ENCODE measurements at places on chromosomes 3 and 15.

DNA sequence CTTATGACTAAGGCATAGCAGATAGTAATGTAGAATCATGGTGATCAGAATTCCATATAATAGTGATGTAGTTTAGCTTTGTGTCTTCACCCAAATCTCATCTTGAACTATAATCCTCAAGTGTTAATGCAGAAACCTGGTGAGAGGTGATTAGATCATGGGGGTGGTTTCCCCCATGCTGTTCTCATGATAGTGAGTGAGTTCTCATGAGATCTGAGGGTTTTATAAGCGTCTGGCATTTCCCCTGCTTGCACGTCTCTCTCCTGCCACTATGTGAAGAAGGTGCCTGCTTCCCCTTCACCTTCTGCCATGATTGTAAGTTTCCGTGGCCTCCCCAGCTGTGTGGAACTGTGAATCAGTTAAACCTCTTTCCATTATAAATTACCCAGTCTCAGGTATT is 138.7 kb upstream of the CBLB start:
- DNase-seq = no peak

DNA sequence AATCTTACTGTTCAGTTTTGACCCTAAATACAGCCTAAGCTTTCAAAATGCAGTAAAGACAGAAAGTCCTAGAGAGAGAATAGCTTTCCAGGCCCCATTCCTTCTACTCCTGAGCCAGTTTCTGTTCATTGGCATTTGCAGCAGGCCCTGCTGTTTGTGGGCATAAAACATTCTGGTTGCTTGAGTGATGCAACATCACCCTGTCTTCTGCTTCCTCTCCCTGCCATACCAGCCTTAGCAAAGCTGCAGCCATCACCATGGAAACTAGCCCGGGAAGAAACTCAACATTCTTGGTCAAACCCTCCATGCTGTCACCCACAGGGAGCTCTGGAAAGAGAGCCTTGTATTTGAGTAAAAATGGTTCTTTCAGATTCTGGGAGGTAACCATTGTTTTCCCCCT is 325.7 kb downstream of the MAGI1 start:
- peak; percentile 7 for DNase-seq

GRCh38 chr3:66606868-66607267 is 106.0 kb upstream of the LRIG1 start:
- DNase-seq = no peak

GRCh38 chr15:67892559-67893377 is 52.9 kb upstream of the RNU6-1 start:
- DNase-seq = no peak

DNA sequence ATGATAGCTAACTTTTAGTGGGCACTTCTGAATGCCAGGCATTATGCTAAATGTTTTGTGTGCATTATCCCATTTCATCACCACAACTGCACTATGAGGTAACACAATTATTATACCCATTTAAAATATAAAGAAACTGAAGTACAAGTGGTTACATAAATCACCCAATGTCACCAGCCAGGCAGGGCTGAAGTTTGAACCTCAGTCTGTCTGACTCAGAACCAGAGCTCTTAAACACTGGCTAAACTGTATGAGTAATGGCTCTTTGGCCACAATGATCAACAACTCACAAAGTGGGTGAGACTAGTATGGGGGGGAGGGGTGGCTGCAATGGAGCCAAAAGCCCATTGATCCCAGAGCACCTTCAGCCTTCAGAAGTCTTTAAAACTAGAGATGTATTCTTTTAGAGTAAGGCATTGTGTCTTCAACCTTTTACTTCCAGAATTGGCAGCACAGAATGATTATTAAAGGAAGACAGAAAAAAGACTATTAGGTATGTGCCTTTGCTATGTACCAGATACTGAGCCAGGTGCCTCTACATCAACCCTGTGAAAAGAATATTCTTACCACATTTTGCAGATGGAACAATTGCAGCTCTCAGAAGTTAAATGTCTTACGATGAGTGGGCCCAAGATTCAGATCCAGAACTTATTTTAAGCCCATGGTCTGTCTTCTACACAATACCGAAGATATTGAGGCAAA is 166.9 kb downstream of the UACA start:
- DNase-seq = no peak

- no peak for DNase-seq
These were observed 19.9 kb upstream of the NFKBIZ start for GRCh38 chr3:101829437-101829830.

GRCh38 chr3:142098964-142099363 is 50.4 kb downstream of the TFDP2 start:
- DNase-seq = peak; percentile 27

DNA sequence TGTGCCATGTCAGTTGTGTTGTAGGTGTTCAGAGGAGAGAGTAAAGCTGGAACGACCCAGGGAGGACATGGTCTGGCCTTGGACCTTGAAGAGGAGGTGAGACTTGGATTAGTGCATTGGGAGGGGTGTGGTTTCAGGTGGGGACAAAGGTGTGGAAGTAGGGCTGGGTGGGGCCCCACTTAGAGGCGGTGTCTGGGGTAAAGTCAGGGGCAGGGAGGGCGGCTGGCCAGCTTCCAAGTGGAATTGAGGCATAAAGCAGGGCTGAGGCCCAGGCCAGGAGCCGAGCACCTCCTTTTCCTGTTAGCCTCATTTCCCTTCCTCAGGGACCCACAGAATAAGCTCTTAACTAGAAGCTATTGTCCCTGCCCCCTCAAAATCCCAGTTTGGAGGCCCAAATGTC is 36.2 kb upstream of the FLNB start:
- DNase-seq = no peak

- peak; percentile 49 for DNase-seq
These were observed 96.8 kb downstream of the PLCH1 start for GRCh38 chr3:155648013-155648591.

DNA sequence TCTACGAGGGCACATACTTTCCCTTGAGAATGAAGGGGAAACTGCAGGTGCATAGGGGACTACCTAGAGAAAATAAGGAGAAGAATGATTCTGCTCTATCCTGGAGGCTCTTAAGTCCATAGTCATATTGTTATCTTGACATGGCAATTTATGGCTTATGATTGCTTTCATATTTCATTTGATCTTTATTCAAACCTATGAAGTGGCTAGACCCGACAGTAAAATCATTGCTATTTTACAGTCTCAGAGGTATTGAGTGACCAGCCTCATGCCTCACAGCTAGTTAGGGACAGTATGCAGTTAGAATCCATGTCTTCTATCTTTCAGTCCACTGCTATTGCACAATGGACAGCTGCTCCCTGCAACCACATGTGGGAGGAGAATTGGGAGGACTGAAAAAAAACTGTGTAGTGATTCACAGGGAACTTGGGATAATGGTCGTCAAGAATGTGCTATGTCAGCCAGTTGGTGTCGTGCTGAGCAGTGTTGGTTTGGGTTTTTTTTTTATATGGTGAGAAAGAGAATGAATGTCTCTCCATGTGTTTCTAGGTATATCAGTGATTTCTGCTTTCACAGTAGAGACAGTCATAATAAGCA is 63.2 kb upstream of the SPPL2A start:
- DNase-seq = peak; percentile 15

DNA sequence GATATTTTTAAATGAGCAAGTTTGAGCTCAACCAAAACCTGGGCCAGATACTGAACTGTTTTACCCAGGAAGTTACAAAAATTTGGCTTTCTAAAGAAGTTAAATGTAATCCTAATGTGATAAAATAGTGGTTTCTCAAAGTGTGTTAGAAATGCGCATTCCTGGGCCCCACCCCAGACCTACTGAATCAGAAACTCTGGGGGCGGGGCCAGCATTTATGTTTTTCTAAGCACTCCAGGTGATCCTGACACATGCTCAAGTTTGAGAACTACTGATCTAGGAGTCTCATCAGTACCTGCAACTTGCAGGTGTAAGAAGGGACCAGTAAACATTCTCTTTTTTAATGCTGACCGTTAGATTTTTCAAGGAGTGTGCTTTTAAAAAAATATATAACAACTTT is 190.6 kb downstream of the VPS13C start:
- DNase-seq = no peak

DNA sequence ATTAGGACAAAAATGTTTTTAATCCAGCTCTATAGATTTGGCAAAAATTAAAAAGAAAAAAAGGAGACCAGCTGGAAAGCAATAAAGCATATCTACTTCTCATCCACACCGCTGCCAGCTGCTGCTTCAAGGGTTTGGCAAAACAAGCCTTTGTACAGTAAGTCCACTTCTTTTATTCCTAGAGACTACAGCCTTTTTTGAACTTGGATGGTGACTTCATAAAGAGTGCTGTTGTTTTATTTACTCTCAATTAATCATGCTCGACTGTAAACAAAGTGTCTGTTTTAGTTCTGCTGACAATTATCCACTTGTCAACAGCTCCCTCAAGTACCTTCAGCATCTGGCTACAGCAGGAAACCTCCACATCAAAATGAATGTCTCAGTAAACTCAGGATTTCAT is 12.3 kb upstream of the FOXB1 start:
- DNase-seq = no peak
